ENCODE measurements at places on chromosomes 4 and X.
A peak's percentile ranks its signal among the peaks of the same experiment; 100 is the strongest.

DNA sequence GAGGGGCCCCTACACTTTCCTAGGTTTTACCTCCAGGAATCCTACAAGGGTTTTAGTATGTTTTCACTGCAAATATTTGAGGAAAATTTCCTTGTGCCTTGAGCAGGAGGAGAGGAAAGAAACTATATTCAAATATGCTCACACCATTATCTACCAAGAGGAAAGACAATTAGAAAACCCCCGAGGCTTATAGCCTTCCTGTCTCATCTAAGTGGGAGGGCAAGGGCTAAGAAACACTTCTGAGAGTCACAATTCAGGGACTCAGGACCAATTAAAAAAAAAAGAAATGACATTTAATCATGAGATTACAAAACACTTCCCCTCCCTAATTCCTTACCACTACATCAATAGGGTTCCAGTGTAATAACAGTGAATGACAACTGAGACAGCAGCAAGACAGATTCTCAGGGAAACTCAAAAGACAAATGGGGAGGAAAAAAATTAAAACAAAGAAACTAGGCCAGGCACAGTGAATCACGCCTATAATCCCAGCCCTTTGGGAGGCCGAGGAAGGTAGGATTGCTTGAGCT lies 45.6 kb downstream of the ATRX start:
- no peak for DNase-seq

GRCh38 chrX:77275392-77275791 lies 171.8 kb upstream of the FGF16 start:
- no peak for DNase-seq

DNA sequence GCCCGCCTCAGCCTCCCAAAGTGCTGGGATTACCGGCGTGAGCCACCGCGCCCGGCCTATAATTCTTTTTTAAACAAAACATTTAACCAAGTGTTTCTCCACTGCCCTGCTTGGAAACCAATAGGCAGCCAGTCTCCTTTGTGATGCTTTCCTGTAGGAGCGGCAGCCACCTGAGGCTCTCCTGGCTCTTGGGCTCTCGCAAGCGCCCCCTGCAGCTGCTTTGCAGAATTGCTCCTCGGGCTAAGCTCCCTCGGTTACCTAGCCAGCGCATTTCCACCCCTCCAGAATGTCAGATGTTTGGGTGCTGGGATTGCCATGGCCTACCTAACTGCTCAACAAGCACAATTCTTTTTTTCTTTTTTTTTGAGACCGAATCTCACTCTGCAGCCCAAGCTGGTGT lies 7.7 kb downstream of the S100P start:
- no peak for DNase-seq

- DNase-seq = peak; percentile 84
Measured at GRCh38 chrX:68571610-68572311, 72.9 kb downstream of the YIPF6 start.

DNA sequence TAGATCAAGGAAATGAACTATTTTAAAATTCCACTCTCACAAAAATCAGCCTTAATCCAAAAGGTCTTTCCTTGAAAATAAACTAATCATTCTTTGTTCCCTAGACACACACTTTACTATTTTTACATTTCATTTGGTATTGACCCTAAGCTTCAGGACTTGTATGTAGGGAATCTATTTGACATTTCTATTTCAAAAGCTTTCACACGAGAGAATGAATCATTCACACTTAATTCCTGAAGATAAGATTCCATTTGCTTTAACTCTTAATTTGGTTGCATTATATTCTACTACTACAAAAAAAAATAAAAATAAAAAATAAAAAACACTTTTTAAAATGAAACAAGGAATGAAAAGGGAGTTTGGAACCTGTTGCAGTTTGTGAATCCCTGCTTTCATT lies 43.7 kb downstream of the EDNRA start:
- no peak for DNase-seq

DNA sequence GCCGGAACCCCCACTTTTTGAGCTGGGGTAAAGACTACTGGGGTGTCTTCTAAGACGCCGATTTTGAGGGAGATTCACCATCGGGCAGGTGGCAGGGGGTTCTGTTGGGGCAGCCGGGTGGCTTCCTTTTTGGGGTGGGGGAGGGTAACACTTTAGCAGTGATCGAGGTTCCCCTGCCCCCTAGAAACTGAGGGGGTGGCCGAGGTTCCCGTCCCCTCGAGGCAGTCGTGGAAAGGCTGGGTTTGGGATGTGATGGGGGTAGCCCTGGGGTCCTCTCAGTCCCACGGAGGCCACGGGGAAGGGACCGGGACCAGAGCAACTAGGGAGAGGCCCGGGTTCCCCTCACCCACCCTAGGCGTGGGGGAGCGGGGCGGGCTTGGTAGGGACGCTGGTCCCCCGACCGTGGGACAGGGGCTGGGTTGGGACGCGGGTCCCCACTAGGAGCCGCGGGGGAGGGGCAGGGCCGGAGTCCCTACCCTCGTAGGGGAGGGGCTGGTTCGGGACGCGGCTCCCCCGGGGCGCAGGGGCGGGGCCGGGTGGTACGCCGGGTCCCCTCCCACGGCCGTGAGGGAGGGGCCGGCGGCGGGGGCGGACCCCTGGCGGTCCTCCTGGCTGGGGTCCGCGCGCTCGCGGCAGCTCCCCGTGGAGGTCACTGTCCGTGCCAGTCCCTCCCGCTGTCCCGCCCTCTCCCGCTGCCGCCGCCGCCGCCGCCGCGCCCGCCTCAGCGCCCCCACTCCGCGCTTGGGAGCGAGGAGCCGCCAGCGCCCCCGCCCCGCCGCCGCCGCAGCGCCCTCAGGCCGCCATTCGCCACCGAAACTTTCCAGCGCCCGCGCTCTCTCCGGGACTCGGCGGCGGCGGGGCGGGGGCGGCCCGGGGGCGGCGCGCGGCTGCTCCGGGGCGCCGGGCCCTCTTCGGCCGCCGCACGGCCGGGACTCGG lies at the start of gene TBL1X:
Gene TBL1X, plus strand, starts transcription at position 624 of the 937 bp plus-strand sequence. CDS start 188,529 bp downstream, outside the sequence.
- DNase-seq = no peak

- DNase-seq = no peak
Measured at GRCh38 chr4:28105271-28105859, 1244.7 kb downstream of the STIM2 start.

- no peak for DNase-seq
Measured at GRCh38 chr4:165190591-165191347, 16.6 kb upstream of the KLHL2 start.

DNA sequence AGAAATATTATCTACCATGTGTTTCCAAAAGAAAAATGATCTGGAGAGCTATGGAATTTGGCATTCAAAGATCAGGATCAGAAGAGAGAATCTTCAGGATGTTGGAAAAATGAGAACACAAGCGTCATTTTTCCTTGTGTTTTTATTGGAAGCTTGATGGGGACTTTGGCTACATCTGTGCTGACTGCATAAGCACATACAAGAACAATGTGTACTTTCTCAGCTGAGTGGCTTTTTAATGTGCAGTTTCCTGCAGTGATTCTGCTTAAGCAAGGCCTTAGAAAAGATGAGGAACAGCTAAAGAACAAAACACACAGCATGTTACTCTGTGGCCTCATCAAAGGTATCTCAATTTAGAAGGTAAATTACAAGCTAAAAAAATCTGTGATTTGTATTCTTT lies 1039.9 kb downstream of the GLUD2 start:
- no peak for DNase-seq

GRCh38 chrX:31708116-31708515 lies 636.3 kb upstream of the FTHL17 start:
- DNase-seq = no peak

DNA sequence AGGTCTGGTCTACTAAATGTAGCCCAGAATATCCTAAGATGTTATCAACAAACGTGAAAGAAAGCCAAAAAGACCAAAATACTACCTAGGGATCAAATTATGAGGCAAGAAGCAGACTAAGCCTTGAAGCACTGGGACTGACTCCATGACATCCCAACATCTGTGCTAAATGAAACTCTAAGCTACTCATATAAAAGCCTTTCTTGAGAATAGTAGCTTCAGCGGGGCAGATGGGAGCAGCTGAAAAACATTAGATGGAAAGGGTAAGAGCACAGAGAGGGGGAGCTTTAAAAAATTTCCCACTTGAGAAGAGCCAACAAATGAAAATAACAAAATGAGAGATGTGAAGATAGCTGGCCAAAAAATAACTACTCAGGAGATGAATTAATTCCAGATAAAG lies 81.7 kb downstream of the MAD2L1 start:
- DNase-seq = no peak

DNA sequence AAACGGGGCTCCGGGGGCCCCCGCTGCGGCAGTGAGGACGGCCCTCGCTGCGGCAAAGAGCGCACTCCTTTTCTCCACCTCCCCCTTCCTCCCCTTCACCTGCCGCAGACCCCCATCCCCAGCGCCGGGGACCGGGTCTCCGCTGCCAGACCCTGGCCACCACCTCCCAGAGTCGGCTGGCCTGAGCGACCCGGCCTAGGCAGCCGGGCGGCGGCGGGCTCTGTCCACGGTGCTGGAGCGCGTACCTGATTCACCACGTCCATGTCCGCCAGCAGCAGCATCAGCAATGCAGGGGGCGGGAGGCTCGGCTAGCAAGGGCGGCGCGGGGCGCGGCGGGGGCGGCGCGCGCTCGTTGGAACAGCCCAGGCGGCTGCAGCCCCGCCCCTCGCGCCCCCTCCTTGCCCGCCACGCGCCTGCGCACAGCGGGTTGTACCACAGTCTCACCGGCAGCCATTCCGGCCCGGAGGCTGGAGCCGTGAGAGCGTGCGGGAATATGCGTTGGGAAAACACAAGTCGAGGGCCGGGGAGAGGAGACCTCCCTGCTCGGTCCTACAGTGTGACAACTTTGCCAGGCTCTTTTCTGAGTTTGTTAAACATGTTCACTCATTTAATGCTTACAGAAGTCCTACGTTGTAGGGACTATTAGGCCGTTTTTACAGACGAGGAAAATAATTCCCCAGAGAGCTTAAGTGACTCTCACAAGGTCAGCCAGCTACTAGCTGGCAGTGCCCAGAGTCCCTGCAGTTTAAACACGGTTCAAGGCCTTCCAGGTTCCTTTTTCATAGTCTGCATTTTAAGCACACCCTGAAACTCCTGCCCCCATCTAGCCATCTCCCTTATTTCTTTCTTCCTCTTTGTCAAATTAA lies at the start of gene SYP:
Gene SYP, minus strand, starts transcription at position 288 of the 866 bp plus-strand sequence. Its CDS starts 7 bp downstream, at position 281.
- peak; percentile 76 for DNase-seq

- DNase-seq = no peak
Measured at GRCh38 chr4:71063711-71064110, 70.3 kb downstream of the DCK start.

DNA sequence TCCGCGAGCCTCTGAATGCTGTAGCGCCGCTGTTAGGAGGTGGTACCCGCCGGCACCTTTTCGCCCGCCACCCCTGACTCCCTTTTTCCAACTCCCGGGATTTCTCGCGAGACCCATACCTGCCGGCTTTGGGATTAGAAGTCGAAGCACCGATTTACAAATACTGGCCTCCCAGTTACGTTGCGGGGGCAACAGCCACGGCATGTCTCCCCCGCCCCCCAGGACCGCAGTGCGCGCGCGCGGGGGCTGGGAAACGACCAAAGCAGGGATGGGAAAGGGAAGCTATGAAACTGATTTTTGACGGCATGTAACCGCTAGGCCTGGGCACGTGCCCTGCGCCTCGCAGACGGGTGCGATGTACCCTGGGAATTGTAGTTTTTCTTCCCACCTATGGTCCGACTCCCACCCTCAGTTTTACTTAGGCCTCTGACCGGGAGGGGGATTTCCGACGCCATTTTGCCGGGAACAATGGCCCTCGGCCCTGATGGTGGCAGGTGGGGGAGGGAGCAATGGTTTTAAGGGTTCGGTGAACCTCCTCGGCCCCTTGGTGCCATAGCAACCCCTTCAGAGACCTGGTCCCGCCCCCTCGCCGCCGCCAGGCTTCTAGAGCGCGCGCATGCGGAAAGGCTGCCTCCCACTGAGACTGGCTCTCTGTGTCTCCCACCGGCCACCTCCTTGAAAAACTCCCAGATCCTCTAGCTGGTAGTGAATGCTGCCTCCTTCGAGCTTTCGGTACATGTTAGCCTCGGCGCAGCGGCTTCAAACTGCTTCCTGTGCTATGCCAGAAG lies 772 bp upstream of the WNK3 start:
- no peak for DNase-seq

DNA sequence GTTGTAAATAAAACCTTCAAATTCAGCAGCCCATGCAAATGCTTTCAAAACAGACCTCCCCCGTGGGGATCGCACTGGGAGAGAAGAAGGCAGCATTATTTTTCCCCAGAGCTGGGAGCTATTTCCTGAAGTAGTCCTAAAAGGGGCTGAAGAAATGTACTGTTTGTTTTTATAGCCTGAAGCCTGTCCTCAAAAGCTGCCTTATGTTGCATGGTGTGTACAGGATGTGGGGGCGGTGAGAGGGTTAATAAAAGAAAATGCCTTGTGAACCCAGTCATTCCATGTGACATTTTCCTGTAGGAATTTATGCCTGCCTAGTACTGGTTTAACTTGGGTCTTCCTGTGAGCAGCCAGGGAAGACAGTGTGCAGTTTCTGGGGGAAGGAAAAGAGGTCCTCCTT lies 144.1 kb downstream of the SOWAHB start:
- DNase-seq = no peak

DNA sequence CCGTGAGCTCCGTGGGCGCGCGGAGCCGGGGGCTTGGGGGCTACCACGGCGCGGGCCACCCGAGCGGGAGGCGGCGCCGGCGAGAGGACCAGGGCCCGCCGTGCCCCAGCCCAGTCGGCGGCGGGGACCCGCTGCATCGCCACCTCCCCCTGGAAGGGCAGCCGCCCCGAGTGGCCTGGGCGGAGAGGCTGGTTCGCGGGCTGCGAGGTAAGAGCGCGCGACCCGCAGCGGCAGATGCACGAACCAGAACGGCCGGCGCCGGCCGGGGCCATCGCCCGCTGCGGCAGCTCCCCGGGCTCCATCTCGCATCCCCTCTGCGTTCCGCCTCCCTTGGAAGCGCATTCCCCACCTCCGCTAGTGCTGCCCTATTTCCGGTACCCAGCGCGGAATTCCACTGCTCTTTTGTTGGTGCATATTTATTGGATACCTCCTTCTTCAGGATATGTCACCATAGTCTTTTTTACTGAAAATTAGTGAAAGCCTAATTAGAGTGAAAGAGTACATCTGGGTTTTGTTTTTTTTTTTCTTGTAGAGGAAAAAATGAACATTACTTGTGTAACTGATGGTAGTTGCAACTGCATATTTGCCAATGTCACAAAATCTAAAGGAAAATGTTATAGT lies 797 bp downstream of the PKD2 start:
- peak; percentile 37 for DNase-seq

DNA sequence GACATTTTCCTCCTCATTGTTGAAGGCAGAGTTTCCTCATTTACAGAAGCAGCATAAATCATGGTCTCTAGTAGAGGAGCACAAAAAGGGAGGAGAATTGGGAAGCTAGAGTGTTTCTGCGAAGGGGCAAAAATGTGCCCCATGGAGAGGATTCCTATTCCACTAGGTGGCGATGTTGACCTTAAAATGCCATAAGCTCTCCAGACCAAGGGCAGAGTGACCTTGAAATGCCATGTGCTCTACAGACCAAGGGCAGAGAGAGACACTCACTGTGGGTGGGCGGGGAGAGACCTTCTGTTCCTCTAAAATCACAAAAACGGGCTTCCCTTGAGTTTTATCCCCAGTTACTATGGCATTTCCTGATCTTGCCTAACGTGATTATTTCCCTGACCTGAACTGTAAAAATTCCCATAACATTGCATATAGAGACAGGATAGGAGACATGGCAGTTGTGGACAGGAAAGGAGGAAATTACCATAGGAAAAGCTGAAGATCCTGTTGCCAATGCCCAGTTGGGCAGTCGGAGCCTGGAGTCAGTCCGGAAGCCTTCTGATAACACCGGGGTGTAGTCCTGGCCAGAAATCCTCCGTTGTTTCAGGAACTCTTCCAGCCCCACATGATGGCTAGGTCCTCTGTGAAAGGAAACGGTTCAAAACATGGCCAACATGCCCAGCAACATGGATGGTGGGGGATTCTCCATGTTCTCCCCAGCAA lies 567.7 kb downstream of the MAGEB5 start:
- peak; percentile 14 for DNase-seq

GRCh38 chrX:118714521-118714920 lies 12.9 kb upstream of the IL13RA1 start:
- peak; percentile 62 for DNase-seq

- no peak for DNase-seq
Measured at GRCh38 chr4:2886622-2887021, 43.0 kb downstream of the ADD1 start.
